ENCODE measurements at places on chromosomes 7 and 10. TPM values are rescaled to one million over a fixed set of nuclear protein-coding genes. Genes with fewer than 3 reads are reported as not detected.

GRCh38 chr10:48331436-48331835 is 25.0 kb downstream of the MAPK8 start:
- no peak for DNase-seq

GRCh38 chr7:107463139-107464078 is 6.4 kb upstream of the GPR22 start:
- peak; percentile 78 for DNase-seq

- DNase-seq: no peak
These were observed 8.5 kb downstream of the GPER1 start for GRCh38 chr7:1096156-1097119.

DNA sequence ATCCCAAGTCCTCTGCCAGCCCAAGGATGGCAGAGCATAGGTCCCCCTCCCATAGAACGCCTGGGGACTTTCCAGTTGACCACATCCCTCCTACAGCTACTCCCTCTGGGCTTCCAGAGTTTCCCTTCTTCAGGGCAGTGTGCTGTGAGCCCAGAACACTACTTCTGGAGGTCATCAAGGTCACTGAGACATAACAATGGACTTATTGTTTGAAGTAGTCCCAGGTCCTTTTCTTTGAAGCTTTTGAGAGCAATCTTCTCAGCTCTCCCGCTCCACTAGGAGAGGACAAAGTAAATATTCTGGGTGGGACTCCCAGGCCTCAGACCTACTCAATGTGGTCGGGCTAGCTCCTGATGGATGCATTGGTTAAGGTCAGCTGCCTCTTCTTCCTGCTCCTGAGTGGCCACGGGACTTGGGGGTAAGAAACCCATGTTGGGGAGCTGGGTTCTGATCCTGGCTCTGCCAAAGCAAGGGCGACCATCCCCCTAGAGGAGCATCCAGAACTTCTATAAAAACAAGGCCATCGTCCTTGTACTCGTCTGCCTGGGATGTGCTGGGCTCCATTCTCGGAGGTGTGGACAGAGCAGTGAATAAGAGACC is 83.5 kb upstream of the DDC start:
- DNase-seq: no peak

- DNase-seq: no peak
These were observed 23.5 kb downstream of the HTR7 start for GRCh38 chr10:90834326-90834725.

DNA sequence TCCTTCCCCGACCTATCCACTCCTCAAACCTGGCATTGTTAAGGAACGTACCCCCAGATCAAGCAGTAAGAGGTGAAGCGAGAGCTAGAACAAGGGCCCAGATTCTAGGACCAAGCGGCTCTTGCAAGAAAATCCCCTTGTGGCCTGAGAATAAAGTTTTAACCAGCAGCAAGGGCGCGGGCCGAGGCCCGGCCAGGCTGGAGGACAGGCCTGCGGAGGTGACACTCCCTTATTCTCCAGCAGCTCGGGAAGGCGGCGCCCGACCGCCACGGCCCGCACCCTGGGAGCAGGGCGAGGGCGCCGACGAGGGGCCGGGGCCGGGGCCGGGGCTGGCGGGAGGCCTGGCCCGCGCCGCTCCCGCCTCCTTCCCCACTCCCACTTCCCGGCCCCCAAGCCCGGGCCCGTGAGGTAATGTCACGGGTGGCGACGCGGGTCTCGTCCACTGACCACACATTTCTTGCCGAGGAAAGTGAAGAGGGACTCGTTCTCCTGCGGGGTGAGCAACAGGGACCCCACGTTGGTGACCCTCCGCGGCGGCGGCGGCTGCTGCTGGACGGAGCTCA is 551 bp downstream of the WASL start:
- peak; percentile 56 for DNase-seq

DNA sequence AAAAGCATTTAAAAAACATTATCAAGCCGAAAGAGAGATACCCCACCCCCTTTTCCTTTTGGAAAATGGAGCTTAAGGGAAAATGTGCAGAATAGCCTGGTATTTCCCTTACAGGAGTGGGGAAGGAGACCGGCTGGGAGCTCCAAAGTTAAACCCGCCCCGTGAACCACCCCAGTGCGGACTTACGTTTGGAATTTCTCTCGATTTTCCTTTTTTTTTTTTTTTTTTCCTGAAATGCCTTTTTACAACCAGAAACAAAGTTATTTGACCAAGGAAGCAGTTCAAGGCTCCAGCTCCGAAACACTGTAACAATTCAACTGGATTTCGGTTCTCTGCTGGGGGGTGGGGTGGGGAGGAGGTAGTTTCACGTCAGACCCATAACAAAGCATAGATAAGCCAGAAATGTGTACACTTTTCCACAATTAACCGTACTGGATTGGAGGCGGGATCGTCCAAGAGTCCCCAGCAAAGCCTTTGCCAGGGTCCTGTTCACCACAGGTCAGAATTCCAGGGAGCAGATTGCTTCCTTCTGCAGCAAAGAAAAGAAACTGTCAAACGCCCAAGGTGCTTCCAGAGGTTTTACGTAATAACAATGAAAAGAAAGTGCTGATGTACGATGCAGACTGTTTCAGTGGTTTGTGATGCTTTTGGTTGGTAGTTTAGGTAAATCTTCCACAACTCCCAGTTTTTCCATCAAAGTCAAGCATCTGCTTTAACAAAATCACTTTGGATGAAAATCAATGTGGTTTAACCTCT is 6.7 kb downstream of the SKIDA1 start:
- peak; percentile 83 for DNase-seq

- DNase-seq: no peak
These were observed 1.5 kb downstream of the ARHGAP21 start for GRCh38 chr10:24722131-24722675.

DNA sequence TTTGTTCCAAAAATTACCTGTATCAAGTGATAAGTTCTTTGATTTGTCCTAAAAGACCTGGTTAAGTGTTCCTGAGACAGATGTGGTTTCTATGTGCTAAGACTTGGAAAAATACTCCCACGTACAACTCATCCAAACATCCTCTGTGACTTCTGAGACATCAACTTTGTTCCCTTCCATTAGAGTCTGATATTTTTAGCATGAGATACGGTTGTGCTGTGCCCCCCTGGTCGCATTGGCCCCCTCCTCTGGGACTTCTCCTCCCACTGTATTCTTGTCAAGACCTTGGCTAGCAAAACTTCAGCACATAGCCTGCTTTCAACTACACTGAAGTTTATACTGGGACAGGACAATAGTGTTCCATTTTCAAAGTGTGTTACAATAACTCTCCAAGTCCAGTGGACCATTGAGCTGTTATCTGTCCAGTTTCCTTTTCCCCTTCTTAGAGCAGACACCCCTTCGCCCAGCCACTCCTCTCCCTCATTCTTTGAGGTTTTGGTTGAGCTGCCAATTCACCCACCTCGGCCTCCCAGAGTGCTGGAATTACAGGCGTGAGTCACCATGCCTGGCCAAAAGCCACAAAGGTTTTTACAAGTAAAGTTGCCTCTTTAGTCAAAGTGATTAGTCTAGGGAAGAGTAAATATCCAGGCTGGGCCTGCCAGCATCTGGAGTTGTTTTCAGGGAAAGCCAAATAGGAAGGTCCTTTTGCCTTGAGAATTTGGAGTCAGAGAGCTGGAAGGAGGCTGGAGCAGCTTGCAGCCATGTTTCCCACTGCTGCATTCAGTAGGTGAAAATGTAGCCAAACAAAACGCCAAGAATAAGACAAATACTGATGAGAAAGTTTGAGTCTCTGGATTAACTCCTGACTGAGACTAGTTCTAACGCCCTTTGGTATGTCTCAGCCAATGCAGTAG is 17.8 kb upstream of the PDLIM1 start:
- DNase-seq: no peak

DNA sequence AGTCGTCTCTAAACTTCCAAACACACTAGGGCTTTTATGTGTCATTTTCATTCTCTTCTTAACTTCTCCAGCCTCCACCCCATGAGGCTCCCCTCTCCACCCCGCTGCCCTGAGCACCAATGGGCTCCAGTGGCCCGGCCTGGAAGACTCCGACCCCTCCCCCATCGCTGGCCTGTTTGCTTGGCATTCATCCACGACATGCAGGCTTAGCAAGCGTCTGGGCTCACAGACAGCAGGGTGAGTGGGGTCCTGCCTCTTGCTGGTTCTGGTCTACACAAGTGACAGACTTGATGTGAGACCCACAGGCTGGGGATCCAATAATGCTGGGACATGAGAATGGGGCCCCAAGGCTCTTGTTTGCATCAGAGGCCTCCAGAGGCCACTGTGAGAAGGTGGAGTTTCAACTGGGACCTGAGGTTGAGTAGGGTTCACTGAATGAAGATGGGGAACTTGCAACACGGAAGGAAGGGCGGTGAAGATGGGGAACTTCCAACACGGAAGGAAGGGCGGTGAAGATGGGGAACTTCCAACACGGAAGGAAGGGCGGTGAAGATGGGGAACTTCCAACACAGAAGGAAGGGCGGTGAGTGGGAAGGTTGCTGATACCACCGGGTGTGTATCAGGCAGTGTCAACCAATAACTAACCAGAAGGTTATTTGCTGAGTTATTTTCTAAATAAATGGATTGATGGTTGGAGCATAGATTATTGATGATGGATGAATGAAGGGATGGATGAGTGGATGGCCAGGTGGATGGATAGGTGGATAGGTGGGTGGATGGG is 14.0 kb downstream of the KNDC1 start:
- no peak for DNase-seq

GRCh38 chr10:3783682-3784432 is 1.2 kb downstream of the KLF6 start:
- DNase-seq: peak; percentile 92

- DNase-seq: no peak
These were observed 117.6 kb upstream of the PDLIM1 start for GRCh38 chr10:95408148-95408960.

- no peak for DNase-seq
These were observed 19.5 kb upstream of the RHEB start for GRCh38 chr7:151539088-151539671.

DNA sequence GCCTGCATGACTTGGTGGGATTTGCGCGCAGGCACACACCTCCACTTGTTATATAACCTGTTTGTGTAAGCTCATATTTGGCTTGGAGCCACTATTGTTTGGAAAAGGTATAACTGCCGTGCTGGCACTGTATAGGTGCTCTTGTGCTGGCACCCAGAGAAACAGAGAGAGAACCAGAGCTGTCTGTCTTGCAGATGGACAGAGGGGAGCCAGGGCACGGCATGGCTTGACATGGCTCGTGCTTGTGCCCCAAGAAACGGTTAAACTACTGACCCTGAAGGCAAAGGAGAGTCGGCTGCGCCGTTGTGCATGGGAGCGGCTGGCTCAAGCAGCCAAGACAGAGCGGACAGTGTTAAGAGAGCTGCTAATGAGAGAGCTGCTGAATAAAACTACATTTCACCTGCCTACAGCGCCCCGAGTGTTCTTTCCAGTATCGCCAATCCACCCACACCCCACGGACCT is 23.2 kb downstream of the RAPGEF5 start:
- no peak for DNase-seq

DNA sequence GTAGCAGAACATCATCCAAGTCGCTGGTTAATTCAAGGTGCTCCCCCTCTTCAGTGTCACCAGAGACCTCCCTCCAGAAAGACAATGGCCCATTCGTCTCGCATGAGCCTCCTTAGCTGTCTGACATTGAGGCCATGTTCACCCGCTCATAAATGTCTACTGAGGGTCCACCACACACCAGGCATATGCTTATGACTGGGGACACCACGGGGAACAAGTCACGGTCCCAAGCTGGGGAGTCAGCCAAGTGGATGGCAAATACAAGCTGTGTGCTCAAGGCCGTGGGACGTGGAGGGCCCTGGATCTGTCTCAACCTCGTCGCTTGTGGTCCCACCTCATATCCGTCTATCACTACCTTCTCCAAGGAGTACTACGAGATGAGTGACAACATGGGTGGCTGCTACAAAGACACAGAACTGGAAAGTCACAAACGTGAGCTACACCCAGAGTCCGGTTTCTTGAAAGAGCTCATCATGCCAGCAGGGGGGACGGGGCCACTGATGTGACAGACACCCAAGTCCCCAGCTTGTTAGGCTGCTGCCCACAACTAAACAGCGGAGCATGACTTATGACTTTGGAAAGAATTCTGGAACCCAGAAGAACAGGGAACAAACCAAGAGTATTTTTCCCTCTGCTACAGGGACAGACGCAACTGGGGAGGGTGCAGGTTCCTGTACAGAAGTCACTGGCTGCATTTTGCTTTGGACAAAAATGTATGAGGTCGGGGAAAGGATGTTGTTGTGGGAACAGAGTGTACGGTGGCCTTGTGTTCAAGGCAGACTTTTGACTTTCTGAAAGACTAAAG is 189.6 kb downstream of the COBL start:
- no peak for DNase-seq

DNA sequence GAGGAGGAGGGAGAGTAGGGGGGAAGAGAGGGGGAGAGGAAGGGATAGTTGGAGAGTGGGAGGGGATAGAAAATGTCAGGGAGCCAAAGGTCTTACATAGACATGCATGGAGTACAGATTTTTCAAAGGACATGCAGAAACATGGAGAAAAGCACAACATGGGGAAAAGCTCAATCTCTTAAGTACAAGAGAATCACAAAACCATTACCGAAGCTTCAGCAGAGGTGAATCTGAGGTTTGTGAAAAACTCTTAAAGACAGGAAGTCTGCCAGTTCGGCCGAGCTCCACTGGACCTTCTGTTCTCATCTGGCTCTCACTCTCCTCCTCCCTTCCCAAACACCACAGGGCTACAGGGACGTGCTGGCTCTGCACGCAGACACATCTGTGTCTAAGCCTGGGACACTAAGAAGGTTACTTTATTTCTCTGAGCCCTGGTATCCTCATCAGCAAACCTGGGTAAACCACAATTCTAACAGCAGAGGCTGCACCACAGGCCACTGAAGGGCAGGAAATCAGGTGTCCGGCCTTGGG is 133.9 kb downstream of the COBL start:
- DNase-seq: peak; percentile 44

- DNase-seq: no peak
These were observed 81.7 kb downstream of the KMT2C start for GRCh38 chr7:152354061-152354460.

- peak; percentile 41 for DNase-seq
These were observed 118.6 kb upstream of the PARD3 start for GRCh38 chr10:34933676-34934075.

- DNase-seq: no peak
These were observed 503.0 kb upstream of the MGMT start for GRCh38 chr10:128964100-128964403.

DNA sequence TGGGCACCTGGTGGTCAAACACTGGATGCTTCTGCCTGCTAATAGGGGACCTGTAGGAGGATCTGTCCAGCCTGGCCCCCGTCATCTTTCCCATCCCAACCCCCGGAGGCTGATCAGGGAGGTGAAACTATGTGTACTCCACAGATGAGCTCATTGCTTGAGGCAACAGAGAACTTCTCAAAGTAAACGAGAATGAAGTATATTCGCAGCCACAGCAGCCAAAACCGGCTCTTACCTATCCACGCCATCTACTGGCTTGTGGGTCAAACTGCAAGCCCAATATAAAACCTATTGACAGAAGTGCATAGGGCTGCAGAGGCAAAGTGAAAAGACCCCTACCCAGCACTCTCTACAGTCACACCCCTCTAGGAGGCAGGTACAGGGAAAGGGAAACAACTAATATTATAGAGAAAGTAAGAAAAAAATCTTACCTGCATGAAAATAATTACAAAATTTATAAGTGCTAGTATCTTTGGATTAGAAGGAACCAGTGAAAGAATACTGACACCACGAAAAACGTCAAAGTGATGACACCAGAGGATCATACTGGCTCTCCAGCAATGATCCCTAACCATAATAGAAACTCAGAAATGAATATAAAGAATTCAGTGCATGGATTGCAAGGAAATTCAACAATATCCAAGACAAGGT is 973.5 kb downstream of the ANKRD7 start:
- peak; percentile 54 for DNase-seq

Gene TACR2
- polyA plus RNA-seq: 0.57 TPM

Gene NXPH1
- not detected for polyA plus RNA-seq

Gene VOPP1
- polyA plus RNA-seq: 40.1 TPM

Gene EBLN1
- polyA plus RNA-seq: not detected

Gene MUC3A
- polyA plus RNA-seq: 0.53 TPM

Gene IDI2
- 0.08 TPM for polyA plus RNA-seq

Gene VENTX
- polyA plus RNA-seq: 4.0 TPM

Gene NUP205
- polyA plus RNA-seq: 31.9 TPM
